Trophoblast cell (in vitro differentiated cells and primary cell): ENCODE measurements at places on chromosomes 3 and 15.

DNA sequence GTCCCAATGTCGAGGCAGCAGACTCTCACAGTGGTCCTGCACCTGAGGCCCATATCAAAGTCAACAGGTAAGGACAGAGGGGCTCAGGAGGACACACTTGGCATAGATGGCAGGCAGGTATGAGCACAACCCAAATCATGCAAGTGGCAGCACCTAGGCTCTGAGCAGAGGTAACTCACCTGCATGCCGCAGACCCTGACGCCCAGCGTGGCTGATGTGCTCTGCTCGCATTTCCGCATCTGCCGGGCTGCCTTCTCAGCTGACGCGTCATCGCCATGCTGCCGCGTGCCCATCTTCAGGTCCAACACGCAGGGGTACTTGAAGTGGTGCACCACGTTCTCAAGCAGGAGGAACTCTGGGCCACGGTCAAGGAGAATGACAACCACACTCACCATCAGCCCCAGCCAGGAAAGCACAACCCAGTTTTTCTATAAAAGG is 4.2 kb upstream of the GMPPB start:
- no peak overlapping the region for H3K4me3 ChIP-seq
- H3K36me3 ChIP-seq, result peaks cover 41% of the 10 kb centered on the region
- no peaks in the 10 kb centered on the region for H3K27me3 ChIP-seq

- no peaks in the 10 kb centered on the region for H3K27me3 ChIP-seq
- peaks cover 5% of the 10 kb centered on the region for H3K4me1 ChIP-seq
- no peaks in the 10 kb centered on the region for H3K36me3 ChIP-seq
- no peak for DNase-seq
Observed at GRCh38 chr15:63223463-63223862, 34.1 kb downstream of the RAB8B start.

GRCh38 chr15:35546511-35547381 is 781 bp upstream of the DPH6 start:
- no peaks in the 10 kb centered on the region for H3K36me3 ChIP-seq
- H3K27me3 ChIP-seq, result no peaks in the 10 kb centered on the region
- peaks cover 3% of the 10 kb centered on the region for H3K4me1 ChIP-seq
- H3K4me3 ChIP-seq, result peak overlapping the region; percentile 80

- H3K4me3 ChIP-seq, result no peak overlapping the region
- no peak overlapping the region for H3K27ac ChIP-seq
Observed at GRCh38 chr15:90354986-90355385, 2.9 kb downstream of the ZNF774 start.

DNA sequence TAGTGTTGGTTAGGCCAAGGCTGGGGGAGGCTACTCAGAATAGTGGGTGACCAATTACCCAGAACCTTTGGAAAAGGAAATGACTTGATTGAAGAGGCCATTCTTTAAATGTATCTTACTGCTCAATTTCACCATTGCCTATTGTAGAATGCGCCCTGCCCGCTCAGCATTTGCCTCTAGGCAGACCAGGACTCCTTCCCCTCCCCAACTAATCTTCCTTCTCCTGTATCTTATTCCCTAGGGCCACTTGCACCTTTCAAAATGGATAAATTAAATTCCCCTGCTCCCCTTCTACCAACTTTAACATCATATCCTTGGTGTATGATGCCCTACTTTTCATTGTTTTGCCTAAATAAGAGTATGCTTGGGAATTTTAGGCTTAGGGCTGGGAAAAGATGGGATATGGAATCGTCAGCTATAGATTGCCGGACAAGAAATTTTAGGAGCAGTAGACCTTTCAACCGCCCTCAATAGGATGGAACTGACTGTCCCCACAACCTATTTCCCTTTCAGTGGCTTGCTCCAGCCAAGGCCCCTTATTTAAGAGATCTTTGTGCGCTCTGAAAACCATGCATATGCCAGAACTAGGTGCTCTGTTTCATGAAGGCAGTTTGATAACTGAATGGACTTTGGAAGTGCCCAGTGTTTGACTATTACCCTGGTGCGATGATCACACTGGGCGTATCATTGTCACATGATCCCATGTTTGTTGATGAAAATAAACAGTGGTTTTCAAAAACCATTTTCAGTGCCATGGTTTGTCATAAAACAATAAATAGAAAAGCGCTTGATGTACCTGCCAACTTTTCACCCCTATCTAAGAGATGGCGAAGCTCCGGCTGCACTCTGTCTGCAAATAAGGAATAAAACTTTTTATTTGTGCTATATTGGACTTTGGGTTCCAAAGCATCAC is 74.3 kb upstream of the TSEN2 start:
- H3K27ac ChIP-seq, result no peak overlapping the region
- peaks cover 2% of the 10 kb centered on the region for H3K36me3 ChIP-seq
- DNase-seq, result no peak
